ENCODE measurements at places on chromosomes 12 and 14.

DNA sequence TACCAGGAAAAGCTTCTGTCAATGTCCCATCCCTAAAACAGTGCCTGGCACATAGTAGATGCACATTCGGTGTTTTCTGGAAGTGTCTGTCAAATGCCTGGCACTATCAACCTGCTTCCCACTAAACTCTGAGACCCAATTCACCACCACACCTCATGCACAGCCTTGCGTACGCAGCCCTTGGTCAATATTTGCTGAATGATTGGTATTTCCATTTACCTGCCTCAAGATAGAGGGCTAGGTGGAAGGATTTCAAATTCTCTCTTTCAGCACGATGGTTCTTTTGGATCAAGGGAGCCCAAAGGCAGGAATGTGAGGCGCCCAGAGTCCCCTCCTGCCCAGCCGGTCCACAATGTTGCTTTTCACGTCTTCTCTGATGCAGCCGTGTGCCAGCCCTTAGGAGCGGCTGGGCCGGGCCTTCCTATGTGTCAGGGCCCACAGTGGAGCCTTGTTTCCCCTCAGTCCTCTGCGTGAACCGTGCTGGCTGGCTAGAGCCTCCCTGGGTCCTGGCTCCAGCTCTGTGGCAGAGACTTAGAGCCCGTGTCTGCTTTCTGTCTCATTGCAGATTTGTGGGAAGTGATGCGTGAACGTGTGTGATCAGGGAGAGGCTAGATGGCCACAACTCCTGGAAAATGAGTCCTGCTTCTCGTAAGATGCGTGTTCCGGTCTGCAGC is 99.9 kb upstream of the RFLNA start:
- DNase-seq, result no peak

- DNase-seq, result no peak
Observed at GRCh38 chr12:131097202-131098177, 143.8 kb downstream of the ADGRD1 start.

DNA sequence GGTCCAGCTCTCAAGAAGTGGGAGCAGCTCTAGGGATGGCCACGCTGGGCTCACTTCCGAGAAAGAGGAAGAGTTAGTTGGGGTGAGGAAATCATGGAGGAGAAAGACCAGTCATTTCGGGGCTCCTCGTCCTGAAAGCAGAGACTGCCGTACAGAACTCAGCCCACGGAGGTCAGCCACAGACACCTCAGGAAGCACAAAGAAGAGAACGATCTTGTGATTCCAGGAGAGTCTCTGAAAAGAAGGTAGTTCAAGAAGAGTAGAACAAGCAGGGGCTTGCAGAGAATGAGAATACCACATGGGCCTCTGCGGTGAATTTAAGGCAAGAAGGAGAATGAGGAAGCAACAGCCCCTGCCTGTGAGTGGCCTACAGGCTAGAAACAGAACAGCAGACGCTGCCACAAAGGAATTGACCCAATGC is 311.9 kb downstream of the CACNA1C start:
- peak; percentile 92 for DNase-seq

DNA sequence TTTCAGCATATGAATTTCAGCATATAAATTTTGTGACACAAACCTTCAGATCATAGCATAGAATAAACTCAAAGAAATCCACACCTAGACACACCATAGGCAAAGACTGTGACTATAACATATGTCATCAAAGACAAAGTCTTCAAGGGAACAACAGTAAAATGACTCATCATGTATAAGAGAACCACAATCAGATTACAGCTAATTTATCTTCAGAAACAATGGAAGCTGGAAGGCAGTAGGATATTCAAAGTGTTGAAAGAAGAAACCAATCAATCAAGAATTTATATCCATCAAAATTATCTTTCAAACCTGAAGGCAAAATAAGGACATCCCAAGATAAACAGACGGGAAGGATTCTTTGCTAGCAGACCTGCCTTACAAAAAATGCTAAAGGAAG is 29.0 kb downstream of the DLK1 start:
- no peak for DNase-seq

DNA sequence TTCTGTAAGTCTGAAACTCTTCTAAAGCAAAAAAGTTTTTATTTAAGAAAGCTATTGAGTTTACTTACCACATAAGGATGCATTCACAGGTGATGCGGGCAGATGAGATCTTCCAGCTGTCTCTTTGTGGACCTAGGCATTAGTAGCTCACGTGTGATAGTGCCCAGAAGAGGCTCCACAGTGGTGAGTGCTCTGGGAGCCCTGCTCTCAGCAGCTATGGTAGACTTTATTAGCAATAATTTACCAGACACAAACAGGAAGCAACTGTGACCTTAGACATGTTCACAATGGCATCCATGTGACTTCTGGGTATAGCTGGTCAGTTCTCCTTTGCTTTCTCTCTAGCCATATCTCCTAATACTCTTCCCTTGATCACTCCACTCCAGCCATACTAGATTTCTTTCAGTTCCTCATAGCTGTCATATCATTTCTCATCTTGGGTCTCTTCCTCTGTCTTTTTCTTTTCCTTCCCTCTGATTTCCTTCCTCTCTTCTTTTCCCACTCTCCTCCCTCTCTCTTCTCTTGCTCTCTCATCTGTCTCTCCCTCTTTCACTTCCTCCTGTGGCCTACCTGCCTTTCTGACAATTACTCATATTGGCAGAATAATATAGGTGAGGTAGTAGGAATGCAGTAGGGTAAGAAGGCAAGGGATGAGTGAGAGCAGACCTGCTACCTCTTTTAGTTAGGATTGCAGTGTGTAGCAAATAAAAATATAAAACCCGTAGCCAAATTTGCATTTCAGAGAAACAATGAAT is 75.2 kb upstream of the SCAF11 start:
- DNase-seq, result no peak

DNA sequence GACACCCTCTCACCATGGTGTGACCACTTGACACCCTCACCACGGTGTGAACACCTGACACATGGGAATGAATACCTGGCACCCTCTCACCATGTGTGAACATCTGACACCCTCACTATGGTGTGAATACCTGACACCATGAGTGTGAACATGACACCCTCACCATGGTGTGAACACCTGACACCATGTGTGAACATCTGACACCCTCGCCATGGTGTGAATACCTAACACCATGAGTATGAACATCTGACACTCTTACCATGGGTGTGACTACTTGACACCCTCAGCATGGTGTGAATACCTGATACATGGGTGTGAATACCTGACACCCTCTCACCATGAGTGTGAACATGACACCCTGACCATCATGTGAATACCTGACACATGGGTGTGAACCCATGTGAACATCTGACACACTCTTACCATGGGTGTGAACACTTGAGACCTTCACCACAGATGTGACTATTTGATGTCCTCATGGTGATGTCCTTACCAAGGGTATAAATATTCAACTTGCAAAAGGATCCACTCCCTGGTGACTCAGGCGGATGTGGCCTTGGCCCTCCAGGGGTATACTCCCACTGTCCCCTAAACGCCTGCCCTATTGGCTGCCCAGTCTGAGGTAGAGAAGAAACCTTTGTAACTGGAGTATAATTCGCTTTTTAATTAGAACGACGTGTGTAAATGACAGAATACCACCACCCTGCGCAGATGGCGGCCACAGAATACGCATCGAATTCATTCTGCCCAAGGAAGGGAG is 29.1 kb downstream of the RFLNA start:
- no peak for DNase-seq

- no peak for DNase-seq
Observed at GRCh38 chr14:89292579-89293313, 124.3 kb downstream of the FOXN3 start.

DNA sequence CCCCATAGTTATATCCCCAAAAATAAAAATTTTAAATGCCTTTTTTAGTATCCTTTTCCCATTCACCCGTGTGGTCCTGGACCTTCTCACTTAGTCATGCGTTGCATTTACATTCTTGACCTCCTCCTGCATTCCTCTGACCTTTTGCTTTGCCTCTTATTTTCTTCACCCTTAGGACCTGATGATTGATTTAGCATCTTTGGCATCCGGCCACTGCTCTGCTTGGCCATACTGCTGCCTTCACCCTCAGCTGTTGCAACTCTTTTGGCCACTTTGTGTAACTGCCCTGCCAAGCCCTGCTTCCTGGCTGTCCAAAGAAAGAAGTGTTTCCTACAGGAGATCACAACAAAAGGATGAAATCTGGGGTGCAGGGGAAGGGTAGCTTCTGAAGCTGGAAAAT is 48.8 kb upstream of the SLC38A4 start:
- DNase-seq, result no peak

DNA sequence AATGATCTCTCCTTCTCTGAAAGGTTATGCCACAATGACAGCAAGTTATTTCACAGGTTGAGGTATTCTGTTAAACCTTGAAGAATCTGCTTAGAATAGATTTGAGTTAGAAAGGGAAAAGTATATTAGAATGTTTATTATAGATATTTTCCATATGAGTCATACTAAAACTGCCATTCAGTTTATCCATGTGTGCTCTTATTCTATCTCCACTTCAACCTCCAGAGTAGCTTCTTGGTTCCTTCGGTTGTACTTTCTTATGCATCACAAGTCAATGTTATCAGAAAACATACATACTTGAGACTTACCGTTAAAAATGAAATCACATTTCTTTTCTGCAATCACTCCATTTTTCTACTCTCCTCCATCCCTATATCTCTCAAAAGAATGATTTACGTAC is 197.7 kb downstream of the BCAT1 start:
- no peak for DNase-seq

- peak; percentile 16 for DNase-seq
Observed at GRCh38 chr14:22887260-22887989, 4.4 kb downstream of the REM2 start.

GRCh38 chr12:21756699-21757098 is 17.8 kb downstream of the KCNJ8 start:
- no peak for DNase-seq

- DNase-seq, result no peak
Observed at GRCh38 chr14:106166650-106167204, 640.3 kb downstream of the TMEM121 start.

All from KBM-7 (cell line).